GM13977 (cell line): ENCODE measurements at places on chromosomes 5 and 9.

DNA sequence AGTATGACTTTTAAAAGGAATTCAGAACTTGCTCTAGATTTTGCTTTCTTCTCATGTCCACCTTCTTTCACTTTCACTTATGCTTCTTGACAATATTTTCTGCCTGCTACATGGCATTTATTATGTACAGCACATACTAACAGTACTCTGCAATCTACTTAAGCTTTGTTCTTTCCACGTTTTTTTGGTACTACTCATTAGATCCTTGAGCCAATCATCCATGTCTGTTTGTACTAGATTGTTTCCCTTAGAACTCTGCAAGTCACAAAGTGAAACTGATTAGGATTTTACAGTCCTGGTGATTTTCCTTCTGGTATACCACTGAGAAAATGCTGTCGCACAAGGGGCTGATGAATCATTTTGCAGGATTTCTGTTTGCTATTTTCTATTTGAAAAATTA, 78.3 kb downstream of the PARP8 start:
- peak; percentile 16 for DNase-seq

DNA sequence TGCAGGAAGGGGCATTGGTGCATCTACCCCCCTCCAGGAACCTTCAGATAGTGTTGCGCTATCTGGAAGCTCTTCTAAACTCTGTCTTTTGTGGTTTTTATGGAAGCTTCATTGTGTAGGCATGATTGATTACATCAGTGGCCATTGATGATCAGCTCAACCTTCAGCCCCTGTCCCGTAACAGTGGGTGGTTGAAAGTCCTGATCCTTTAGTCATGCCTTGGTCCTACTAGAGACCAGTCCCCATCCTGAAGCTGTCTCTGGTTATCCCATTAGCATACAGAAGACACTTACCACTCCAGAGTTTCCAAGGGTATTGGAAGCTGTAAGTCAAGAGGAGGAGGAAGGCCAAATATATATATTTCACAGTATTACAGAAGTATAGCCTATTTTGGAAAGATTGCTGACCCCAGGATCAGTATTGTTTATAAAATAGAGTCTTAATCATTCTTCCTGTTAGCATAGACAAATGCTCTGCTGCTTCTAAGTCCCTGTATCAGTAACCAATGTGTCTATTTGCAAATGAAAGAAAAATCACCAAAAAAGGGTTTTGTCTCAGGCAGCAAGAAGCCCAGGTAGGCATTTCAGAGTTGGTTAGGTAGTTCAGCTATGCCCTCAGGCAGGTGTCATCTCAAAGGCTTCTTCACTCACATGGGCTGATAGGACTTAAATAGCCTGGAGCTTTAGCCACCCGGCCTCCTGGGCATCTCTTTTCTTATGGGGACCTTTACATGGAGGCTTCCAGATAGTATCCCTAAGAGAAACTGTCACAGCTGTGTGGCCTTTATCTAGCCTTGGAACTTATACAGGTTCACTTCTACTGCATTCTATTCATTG, 41.6 kb downstream of the SPIN1 start:
- DNase-seq: no peak

DNA sequence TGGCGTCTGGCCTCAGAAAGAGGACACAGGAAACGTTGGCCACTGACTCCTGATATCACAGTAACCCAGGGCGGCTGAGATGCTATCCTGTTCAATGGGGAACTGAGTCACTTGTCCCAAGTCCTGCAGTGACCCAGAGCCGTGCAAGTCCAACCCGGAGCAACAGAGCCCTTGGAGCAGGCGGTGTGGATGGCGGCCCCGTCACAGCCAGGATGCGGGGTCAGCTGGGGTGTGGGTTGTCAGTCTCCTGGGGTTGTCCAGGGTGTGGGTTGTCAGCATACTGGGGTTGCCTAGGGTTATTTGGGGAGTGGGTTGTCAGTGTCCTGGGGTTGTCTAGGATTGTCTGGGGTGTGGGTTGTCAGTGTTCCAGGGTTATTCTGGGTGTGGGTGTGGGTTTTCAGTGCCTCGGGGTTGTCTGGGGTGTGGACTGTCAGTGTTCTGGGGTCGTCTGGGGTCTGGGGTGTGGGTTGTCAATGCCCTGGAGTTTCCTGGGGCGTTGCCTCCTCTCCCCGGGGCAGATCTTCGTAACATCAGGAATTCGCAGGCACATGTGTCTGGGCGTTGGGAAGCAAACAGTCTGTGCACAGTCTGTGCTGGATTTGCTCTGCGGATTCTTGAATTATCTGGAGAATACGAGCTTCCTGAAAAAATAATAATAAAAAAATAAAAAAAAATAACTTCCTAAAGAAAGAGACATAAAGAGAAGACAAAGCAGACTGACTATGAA, 257.5 kb downstream of the PARP8 start:
- no peak for DNase-seq

DNA sequence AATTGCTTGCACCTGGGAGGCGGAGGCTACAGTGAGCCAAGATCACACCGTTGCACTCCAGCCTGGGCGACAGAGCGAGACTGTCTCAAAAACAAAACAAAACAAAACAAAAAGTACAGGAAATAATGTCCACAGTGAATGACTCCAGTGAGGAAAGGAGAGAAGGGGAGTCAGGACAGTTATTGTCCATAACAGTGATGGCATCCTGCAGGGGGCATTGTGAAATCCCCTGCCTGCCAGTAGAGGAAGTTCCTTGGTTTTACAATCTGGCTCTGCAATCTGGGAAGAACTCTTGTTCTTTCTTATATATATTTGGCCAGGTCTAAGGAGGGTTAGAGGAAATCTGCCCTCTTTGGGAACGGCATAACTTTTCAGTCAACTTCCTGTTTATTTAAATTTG, 8.2 kb downstream of the SH3GL2 start:
- no peak for DNase-seq

- DNase-seq: no peak
Measured at GRCh38 chr5:53183880-53184279, 74.3 kb upstream of the MOCS2 start.

DNA sequence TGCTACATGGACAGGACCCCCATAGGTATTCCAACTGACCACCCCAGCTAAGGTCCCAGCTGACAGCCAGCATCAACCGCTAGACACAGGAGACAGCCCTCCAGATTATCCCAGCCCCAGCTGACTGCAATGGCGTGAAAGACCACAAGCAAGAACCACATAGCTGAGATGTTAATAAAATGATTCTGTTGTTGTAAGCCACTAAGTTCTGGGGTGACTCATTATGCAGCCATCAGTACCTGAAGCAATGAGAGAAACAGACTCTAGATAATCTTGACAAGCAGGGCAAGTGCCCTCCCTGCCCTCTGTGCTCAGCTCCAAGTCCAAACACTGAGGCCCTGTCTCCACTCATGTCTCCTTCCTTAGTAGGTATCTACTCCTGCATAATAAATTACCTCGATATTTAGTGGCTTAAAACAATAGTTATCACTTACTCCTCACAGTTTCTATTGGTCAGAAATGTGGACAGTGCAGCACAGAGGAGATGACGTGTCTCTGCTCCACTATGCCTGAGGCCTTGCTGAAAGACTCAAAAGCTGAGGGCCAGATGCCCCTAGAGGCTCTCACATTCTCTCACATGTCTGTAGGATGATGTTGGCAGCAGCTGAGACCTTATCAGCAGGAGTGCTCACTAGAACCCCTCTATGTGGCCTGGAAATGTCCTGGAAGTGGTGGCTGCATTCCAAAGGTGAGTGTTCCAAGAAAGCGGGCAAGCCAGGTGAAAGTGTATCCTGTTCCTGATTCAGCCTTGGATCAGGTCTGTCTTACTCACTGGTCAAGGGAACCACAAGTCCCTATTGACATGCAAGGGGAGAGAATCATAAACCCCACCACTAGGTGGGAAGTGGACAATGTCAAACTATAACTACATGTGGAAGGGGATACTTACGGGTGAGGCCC, 2.5 kb downstream of the MGAT1 start:
- no peak for DNase-seq

DNA sequence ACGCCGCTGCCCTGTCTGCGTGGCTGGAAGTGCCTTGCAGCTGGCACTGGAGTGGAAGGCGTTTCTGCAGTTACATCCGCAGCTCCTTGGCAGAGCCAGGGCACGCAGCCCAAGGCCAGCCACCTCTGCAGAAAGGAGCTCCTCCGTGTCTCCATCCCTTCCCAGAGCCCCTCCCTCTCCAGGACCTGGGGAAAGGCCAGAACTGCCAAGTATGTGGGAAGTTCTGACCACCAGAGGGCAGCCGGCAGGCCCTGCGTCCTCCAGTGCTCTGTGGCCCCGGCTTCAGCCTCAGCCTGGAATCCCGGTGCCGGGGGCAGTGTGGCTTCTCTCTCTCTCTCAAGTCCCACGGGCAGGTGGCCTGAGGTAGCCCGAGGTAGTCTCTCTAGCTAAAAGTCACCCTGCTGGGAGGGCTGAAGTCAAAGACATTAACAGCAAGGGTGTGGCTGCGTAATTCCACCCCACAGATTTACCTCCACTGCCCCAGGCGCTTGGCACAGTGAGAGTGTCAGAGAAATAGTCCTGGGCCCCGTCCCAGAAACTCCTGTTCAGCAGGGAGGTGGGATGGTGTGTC, 101.7 kb upstream of the FCN2 start:
- DNase-seq: no peak

DNA sequence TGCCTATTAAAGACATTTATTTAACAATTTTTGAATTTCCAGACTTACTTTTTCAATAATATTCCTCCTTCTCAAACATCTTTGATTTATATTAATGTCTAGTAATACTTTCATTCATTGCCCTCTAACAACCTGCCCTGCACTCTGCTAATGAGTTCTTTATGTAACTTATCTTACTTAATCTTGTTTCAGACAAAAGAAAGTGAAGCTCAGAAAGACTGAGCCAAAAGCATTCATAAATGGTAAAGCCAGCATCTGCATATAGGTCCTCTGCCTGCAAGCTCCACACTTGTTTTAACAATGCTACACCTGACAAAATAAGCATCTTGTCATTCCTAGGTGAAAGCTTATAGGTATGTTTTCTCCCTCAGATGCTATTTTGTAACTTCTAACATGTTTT, 2.4 kb upstream of the TNPO1 start:
- DNase-seq: no peak

DNA sequence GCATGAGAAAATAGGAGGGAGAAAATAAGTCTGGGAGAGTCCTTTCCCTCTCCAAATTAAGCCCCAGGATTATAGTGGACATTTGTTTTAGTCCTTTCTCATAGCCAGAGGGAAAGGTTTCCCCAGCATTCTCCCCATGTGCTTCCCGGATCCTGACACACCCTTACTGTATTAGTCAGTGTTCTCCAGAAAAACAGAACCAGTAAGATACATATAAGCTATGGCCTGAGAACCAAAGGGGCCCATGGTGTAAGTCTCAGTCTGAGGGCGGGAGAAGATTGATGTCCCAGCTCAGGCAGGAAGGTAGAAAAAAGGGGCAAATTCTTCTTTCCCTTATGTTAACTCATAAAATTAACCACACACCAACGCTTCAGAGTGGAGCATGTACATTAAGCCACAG, 25.6 kb upstream of the SPATA31D4 start:
- no peak for DNase-seq

DNA sequence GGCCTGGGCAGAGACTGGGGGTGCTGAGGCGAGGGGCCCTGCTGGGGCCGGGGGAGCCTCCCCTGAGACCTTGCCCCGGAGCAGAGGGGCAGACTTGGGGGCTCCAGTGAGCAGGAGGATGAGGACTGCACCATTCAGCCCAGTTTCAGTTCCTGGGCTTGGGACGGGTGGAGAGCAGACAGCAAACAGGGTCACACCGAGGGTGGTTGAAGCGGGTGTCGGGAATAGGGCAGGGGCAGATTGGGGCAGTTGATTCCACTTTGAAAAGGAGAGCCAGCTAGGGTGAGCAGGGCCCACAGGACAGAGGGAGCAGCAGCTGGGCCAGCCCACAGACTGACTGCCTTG, 4.5 kb downstream of the GRK6 start:
- DNase-seq: no peak

GRCh38 chr9:36787709-36788108, 215.0 kb downstream of the MELK start:
- DNase-seq: no peak

DNA sequence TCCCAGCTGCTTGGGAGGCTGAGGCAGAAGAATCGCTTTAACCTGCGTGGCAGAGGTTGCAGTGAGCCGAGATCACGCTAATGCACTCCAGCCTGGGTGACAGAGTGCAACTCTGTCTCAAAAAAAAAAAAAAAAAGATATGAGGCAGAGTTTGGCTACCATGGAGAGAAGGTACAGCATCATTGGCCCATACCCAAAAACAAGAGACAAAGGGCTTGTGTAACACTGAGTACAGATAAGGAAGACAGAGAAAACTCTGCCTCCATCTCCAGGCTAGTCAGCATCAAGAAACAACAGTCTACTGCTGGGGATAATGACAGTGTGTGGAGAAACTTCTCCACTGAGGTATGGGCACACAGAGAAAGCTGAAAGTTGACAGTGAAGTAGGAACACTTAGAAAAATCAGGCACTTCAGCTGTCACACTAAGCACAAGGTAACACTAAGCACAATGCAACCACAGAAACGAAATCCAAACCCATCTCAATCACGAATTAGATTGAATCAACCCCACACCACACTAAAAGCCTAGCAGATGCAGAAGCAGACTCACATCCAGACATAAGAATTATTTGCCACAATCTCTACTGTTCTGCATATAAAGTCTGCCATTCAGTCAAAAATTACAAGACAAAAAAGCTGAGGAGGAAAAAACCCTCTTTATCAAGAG, 10.5 kb downstream of the PJA2 start:
- DNase-seq: no peak

DNA sequence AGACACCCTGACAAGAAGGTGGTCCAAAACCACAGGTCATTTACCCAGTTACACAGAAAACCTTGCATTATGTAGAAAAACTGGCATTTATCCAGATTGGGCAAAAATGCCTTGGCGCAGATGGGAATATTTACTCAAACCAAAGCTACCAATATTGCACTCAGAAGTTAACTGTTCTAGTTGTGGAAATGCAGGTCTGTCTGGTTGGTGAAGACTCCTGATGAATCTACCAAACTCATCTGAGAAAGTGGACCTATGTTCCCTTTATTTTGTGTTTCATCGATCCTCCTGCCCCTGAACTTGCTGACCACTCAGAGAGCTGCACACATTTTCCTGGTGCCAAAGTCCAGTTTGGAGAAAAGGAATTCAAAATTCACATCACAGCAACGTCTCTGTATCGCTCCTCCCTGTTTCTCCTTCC, 85.2 kb upstream of the ALDH1A1 start:
- no peak for DNase-seq

DNA sequence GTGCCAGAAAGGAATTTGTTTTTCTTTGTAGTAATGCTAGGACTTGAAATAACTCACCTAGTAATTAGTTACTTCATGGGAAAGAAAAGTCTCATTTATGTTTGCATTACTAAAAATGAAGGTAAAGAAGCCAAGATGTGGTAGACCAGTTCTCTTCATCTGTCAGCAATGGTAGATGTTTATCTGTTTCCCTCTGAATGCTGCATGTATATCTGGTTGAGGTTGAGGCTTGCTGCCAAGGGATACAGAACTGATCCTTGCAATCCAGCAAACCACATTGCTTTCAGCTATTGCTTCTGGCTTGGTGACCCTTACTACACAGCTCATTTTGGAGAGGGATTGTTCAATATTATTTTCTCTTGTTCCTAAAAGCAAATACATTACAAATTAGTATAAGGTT, 73.6 kb downstream of the ZNF474 start:
- no peak for DNase-seq

- no peak for DNase-seq
Measured at GRCh38 chr5:174166231-174167079, 120.9 kb downstream of the NSG2 start.
